Stimulated activated CD4-positive, alpha-beta T cell treated with anti-CD3 and anti-CD28 coated beads, TNF-alpha, amount 100 ng/mL, for 1 hour (primary cell): ENCODE measurements at places on chromosomes 4 and X.

GRCh38 chr4:41217374-41217773 is 3.0 kb upstream of the APBB2 start:
- no peak for DNase-seq

DNA sequence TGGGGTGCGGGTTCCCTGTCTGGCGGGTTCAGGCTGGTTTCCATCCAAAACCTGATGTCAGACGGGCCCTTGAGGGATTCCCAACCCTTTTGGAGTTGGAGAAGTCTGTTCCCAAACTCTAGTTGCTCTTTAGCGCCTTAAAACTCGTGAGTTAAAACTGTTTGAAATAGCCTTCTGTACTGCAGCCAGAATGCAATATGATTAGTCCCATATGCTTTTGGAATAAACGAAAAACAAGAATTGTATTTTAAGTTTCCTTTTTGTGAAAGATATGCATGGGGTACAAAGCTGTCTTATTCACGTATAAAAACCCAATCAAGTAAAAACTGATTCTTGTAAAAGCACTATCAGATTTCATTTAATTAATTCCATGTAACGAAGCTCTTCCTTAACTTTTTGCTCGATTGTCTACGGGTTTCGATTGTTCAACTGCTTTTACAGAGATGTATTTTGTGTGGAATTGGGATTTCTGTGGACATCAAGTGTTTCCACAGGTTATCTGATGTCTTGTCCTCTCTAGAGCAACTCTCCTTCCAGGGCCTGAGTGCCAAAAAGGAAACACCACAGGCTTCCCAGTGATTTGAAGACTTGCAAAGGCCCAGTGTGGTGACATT is 49.5 kb downstream of the CLDN34 start:
- DNase-seq = no peak

DNA sequence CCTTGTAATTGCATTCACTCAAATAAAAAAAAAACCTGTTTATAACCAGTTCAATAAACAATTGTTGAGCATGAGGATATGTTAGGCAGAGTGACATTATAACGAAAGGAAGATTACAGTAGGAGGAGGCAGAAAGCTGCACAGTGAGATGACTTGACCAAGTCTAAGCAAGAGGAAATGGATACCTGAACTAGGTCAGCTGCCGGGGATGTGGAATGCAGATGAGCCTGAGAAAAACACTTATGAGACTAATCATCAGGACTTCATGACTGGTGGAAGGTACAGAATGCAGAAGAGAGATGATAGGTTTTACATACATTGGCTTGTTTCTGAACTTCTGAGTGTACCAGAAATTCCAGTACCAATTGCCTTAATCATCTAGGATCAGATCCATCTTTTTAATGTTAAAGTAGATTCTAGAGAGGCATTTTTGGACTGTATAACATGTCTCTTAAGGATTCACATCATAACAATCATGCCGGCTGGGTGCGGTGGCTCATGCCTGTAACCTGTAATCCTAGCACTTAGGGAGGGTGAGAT is 208.1 kb upstream of the PPP3CA start:
- DNase-seq = no peak

DNA sequence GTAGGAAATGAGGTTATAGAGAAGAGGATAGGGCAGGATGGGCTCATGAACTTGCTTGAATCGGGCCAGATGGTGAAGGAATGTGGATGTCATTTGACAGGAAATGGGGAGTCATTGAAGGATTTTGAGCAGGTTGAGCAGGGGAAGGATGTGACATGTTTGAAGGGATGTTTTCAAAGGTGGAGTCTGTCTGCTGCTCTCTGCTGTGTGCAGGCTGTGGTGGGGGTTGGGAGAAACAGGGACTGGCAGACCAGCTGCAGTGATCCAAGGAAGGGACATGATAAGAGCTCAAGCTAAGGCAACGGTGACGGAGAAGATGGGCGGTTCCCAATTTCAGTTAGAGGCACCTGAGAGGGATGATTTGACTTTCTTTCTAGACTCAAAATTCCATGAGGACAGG is 14.0 kb upstream of the XPNPEP2 start:
- DNase-seq = no peak

DNA sequence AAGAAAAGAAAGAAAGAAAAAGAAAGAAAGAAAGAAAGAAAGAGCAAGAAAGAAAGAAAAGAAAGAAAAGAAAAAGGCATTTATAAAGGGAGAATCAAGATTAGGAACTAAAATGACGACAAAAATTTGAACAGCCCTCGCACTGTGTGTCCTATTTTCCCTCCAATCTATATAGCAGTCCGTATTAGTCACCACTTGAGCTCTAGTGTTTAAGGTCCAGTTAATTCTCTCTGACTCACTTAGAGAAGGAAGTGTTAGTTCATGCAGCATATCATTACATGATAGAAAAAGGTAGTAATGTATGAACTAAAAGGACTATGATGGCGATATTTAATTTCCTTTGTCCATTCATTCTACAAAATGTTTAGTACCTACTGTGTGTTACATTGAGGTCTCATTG is 122.7 kb downstream of the CBLL2 start:
- no peak for DNase-seq

- no peak for DNase-seq
These were observed 48.6 kb upstream of the DCX start for GRCh38 chrX:111460607-111461006.

GRCh38 chr4:161197474-161197873 is 966.3 kb downstream of the FSTL5 start:
- no peak for DNase-seq

GRCh38 chr4:6582889-6583490 is 8.0 kb downstream of the MAN2B2 start:
- DNase-seq = no peak
